Purkinje cell (primary cell): ENCODE measurements at places on chromosomes 4 and X. TPM values are rescaled to one million over a fixed set of nuclear protein-coding genes. Genes with fewer than 3 reads are reported as not detected.

The FATE1 gene
- polyA plus RNA-seq: not detected in 2 replicates

The SPOCK3 gene
- polyA plus RNA-seq: 342 and 351 TPM in 2 replicates

The PGRMC2 gene
- polyA plus RNA-seq: 51.6 and 51.7 TPM in 2 replicates

The CSN1S1 gene
- polyA plus RNA-seq: not detected in 2 replicates

The SPANXN4 gene
- polyA plus RNA-seq: not detected in 2 replicates

The TRPC3 gene
- 361 and 412 TPM in 2 replicates for polyA plus RNA-seq

The SLC7A11 gene
- 3.5 and 5.0 TPM in 2 replicates for polyA plus RNA-seq

The MTCP1 gene
- polyA plus RNA-seq: 14.8 and 44.3 TPM in 2 replicates

The ODAPH gene
- polyA plus RNA-seq: 0.94 TPM in 1 of 2 replicates, not detected in the other

The PNMA5 gene
- polyA plus RNA-seq: 0.32 TPM in 1 of 2 replicates, not detected in the other

The MAGEA12 gene
- not detected in 2 replicates for polyA plus RNA-seq

The SULT1E1 gene
- not detected in 2 replicates for polyA plus RNA-seq

The PHEX gene
- 0.06 TPM in 1 of 2 replicates, not detected in the other for polyA plus RNA-seq

The TKTL2 gene
- polyA plus RNA-seq: not detected in 2 replicates

The GSX2 gene
- polyA plus RNA-seq: not detected in 2 replicates
